ENCODE measurements at places on chromosomes 12 and 14. TPM values are rescaled to one million over a fixed set of nuclear protein-coding genes. Genes with fewer than 3 reads are reported as not detected.

The GPR68 gene
- 14.4 TPM for total RNA-seq

The RAD51AP1 gene
- total RNA-seq, result 52.4 TPM

GRCh38 chr14:100150932-100151587, 8.4 kb downstream of the DEGS2 start:
- H3K27ac ChIP-seq, result no peak overlapping the region
- no peak for DNase-seq
- H3K36me3 ChIP-seq, result peaks cover 1% of the 10 kb centered on the region
- peaks cover 9% of the 10 kb centered on the region for H3K4me1 ChIP-seq
- no peak overlapping the region for H3K4me3 ChIP-seq
- H3K27me3 ChIP-seq, result no peaks in the 10 kb centered on the region

The KRT6C gene
- total RNA-seq, result not detected

DNA sequence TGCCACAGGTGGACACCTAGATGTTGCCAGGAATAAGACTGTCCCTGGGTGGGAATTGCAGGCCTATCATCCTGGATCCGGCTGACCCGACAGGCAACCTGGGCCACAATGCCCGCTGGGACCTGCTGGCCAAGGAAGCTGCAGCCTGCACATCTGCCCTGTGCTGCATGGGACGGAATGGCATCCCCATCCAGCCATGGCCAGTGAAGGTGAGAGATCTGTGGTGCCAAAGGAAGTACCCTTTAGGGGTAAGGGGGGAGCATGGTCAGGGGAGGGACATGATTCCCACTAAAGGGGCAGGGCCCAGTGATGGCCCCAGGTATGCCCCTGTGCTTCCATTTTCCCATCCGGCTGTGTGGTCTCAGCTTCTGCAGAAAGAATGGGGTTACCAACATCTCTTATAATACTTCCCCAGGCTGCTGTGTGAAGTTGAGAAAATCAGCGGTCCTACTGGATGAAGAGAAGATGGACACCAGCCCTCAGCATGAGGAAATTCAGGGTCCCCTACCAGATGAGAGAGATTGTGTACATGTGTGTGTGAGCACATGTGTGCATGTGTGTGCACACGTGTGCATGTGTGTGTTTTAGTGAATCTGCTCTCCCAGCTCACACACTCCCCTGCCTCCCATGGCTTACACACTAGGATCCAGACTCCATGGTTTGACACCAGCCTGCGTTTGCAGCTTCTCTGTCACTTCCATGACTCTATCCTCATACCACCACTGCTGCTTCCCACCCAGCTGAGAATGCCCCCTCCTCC, 8.6 kb upstream of the OAS2 start:
- peaks cover 21% of the 10 kb centered on the region for H3K36me3 ChIP-seq
- no peaks in the 10 kb centered on the region for H3K4me1 ChIP-seq
- H3K4me3 ChIP-seq, result no peak overlapping the region
- H3K27me3 ChIP-seq, result no peaks in the 10 kb centered on the region

DNA sequence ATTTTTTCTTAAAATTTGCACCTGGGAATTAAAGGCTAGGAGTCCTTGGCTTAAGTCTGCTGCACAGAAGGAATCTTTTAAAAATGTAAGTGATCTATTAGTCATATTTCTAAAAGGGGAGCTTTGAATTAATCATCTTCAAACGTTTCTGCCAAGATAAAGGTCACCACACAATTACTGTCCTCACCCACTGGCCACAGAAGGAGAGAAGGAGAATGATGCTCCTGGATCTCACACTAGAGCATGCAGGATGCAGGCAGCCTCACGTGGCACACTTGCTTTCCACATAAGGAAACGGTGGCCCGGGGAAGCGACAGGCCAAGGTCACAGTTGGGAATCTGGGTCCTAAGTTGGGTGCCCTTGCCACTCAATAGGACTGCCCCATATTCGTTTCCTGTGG, 16.9 kb downstream of the PLEKHG7 start:
- DNase-seq, result no peak
- no peak overlapping the region for H3K4me3 ChIP-seq
- H3K27ac ChIP-seq, result no peak overlapping the region
- H3K4me1 ChIP-seq, result no peaks in the 10 kb centered on the region
- H3K27me3 ChIP-seq, result no peaks in the 10 kb centered on the region

The ACVRL1 gene
- total RNA-seq, result not detected

DNA sequence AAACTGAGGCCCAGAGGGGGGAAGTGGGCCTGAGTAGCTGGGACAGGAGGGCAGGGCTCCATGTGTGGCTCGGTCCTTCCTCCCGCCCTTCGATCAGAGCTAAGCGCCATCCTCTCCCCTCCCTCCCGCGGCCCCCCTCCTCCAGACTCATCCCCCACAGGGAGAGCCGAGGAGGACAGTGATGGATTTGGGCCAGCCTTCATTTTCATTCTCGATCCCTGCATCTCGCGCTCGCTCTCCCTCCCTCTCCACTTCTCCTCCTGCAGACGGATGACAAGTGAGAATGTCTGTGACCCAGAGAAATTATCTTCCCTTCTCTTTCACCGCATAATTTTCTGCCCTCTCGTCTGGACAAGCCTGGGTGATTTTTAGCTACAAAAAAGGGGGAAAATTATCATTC, 183.3 kb downstream of the RBM19 start:
- no peak overlapping the region for H3K27ac ChIP-seq
- H3K4me3 ChIP-seq, result no peak overlapping the region
- peaks cover 2% of the 10 kb centered on the region for H3K36me3 ChIP-seq
- DNase-seq, result no peak
- H3K27me3 ChIP-seq, result peaks cover 17% of the 10 kb centered on the region
- no peaks in the 10 kb centered on the region for H3K4me1 ChIP-seq

DNA sequence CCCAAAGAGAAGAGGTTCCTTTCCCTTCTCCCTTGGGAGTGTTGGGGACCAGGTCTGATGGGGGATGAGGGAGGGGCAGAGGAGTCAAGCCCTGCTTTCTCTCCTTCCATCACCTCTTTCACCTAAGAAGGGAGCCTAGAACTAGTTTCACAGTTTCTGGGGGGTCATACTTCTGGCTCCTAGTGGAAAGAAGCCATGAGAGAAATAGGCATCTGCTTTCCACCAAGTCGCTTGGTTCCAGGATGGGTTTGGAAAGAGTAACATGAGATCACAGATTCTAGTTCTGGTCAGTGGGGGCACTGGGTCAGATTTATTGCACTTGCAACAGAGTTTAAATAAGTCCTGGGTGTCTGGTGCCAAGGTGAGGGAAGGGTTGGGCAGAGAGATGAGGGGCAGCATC, 10.5 kb upstream of the ZNF385A start:
- peaks cover 17% of the 10 kb centered on the region for H3K36me3 ChIP-seq
- no peak for DNase-seq
- H3K4me3 ChIP-seq, result no peak overlapping the region

GRCh38 chr12:69337311-69338090, 10.7 kb upstream of the LYZ start:
- H3K36me3 ChIP-seq, result no peaks in the 10 kb centered on the region
- H3K4me1 ChIP-seq, result peaks cover 23% of the 10 kb centered on the region
- H3K27me3 ChIP-seq, result no peaks in the 10 kb centered on the region

- H3K4me3 ChIP-seq, result no peak overlapping the region
- no peak overlapping the region for H3K27ac ChIP-seq
- H3K27me3 ChIP-seq, result no peaks in the 10 kb centered on the region
- DNase-seq, result no peak
- peaks cover 14% of the 10 kb centered on the region for H3K4me1 ChIP-seq
These were observed 2.0 kb downstream of the CRY1 start for GRCh38 chr12:107091381-107091780.

DNA sequence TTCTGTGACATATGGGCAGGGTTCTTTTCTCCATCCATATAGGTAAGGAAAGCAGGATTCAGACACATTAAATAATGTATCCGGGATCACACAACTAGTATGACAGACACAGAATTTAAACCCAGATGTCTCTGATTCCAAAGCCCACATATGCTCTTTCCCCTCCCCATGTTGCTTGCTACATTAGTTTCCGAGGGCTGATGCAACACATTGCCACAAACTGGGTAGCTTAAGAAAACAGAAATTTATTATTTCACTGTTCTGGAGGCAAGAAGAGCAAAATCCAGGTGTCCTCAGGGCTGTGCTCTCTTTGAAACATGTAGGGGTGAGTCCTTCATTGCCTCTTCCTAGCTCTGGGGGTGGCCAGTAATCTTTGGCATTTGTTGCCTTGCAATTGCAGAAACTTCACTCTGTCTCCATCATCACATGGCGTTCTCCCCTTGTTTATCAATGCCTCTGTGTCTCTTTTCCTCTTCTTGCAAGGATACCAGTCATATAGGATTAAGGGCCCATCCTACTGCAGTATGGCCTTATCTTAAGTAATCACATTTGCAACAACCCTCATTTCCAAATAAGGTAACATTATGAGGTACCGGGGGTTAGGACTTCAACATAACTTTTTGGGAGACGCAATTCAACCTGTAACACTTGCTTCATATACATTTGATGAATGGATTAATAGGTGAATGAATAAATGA, 83.0 kb upstream of the CCND2 start:
- H3K4me3 ChIP-seq, result no peak overlapping the region
- no peaks in the 10 kb centered on the region for H3K4me1 ChIP-seq
- peaks cover 3% of the 10 kb centered on the region for H3K27me3 ChIP-seq
- DNase-seq, result no peak
- H3K27ac ChIP-seq, result no peak overlapping the region
- H3K36me3 ChIP-seq, result no peaks in the 10 kb centered on the region

DNA sequence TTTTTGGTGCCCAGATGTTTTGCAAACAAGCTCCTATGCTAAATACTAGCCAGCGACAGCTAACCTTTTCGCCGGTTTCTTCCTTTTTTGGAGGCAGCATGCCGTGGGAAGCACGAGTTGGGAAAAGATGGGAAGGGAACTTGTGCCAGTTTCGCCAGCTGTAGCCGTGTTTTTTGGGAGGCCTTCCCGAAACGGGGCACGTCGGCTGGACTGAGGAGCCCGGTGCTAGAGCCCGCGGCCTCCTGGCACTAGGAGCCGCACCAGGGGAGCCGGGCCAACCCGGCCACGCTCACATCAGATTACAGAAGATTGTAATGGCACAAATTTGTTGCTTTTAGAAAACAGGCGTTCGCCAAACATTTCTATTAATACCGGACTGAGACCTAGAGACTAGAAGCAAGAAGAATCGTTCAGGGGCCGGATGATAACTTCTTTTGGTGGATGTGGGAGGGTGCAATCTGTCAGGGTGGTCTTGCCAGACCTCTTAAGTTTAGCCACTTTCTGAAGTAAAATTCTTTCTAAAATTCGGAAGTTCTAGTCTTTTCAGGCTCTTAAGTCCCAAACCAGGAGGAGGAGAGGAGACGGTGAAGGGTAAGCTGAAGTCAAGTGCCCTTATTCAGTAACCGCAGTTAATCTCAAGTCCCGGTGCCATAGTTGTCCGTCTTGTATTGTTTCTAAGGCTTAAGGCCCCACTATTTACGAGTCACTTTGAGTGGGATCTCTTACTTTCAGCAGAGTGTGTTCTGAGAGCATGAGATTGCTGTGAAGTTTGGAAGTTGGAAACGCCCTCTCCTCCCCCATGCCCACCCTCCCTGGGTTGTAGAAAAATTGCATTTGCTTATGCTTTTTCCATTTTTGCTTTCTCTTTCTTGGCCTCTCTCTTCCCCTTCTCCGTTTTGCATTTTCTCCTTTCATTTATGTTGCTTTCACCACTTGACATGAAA, 1.3 kb downstream of the RASSF3 start:
- DNase-seq, result peak; percentile 16
- peak overlapping the region; percentile 92 for H3K27ac ChIP-seq
- no peaks in the 10 kb centered on the region for H3K27me3 ChIP-seq
- peaks cover 49% of the 10 kb centered on the region for H3K4me1 ChIP-seq
- H3K4me3 ChIP-seq, result peak overlapping the region; percentile 94

- H3K36me3 ChIP-seq, result peaks cover 11% of the 10 kb centered on the region
- H3K4me1 ChIP-seq, result peaks cover 34% of the 10 kb centered on the region
- H3K27ac ChIP-seq, result no peak overlapping the region
- H3K4me3 ChIP-seq, result no peak overlapping the region
- H3K27me3 ChIP-seq, result no peaks in the 10 kb centered on the region
- no peak for DNase-seq
These were observed 348.0 kb downstream of the BCL11B start for GRCh38 chr14:98924046-98924445.

- no peaks in the 10 kb centered on the region for H3K27me3 ChIP-seq
- no peak for DNase-seq
- H3K27ac ChIP-seq, result no peak overlapping the region
- peaks cover 56% of the 10 kb centered on the region for H3K4me1 ChIP-seq
- H3K36me3 ChIP-seq, result peaks cover 71% of the 10 kb centered on the region
These were observed 8.8 kb downstream of the PPP4R3A start for GRCh38 chr14:91501348-91501747.

GRCh38 chr12:11785712-11786111, 136.2 kb downstream of the ETV6 start:
- DNase-seq, result no peak
- H3K4me1 ChIP-seq, result peaks cover 22% of the 10 kb centered on the region
- H3K36me3 ChIP-seq, result peaks cover 21% of the 10 kb centered on the region
- no peak overlapping the region for H3K27ac ChIP-seq
- H3K27me3 ChIP-seq, result no peaks in the 10 kb centered on the region

DNA sequence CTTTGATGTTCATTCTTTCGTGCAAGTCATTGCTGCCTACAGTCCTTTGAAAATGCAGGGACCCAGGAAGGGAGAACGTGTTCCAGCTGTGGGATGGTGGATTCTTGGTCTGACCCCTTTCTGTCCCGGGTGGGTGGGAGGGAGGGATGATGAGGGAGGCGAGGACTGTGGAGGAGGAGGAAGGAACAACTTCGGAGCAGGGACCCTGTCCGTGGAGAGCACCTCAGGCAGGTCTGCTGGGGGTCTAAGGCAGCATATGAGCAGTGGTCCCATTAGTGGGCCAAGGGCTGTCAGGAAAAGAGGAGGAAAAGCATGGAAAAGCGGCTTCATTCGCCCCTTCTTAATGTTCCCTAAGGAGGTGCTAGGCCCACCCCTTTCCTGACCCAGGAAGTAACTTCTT, 36.0 kb downstream of the CACNA2D4 start:
- no peaks in the 10 kb centered on the region for H3K4me1 ChIP-seq
- H3K27me3 ChIP-seq, result no peaks in the 10 kb centered on the region
- no peaks in the 10 kb centered on the region for H3K36me3 ChIP-seq
- no peak overlapping the region for H3K27ac ChIP-seq
- H3K4me3 ChIP-seq, result no peak overlapping the region

The RDH5 gene
- 4.2 TPM for total RNA-seq

- H3K36me3 ChIP-seq, result peaks cover 9% of the 10 kb centered on the region
- no peak overlapping the region for H3K27ac ChIP-seq
- H3K4me1 ChIP-seq, result peaks cover 2% of the 10 kb centered on the region
- DNase-seq, result no peak
- peaks cover 30% of the 10 kb centered on the region for H3K27me3 ChIP-seq
These were observed 2.8 kb downstream of the DYRK4 start for GRCh38 chr12:4564818-4565217.

The SMIM41 gene
- total RNA-seq, result not detected

DNA sequence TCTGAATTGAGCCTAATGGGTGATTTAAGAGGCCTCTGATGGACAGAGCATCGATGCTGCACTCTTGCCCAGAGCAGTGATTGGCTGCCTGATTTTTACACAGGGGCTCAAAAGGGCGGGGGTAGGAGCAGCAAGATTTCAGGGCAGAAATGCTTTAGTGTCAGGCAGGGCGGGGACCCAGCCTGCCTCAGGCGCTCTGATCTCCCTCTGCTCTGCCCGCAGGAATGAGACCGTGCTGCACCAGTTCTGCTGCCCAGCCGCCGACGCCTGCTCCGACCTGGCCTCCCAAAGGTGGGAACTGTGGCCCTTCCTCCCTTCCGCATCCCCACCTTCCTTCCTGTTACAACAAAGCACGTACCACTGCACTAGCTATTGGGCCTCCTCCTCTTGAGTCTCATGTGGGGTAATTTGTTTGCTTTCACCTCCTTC, 32.4 kb downstream of the IQSEC3 start:
- no peaks in the 10 kb centered on the region for H3K36me3 ChIP-seq
- peaks cover 5% of the 10 kb centered on the region for H3K4me1 ChIP-seq
- peaks cover 13% of the 10 kb centered on the region for H3K27me3 ChIP-seq
- no peak for DNase-seq
- H3K27ac ChIP-seq, result no peak overlapping the region

The ENDOU gene
- 0.08 TPM for total RNA-seq

The DHH gene
- not detected for total RNA-seq
